Transverse colon (tissue), 4 donors: ENCODE measurements at places on chromosomes 1 and 21. TPM values are rescaled to one million over a fixed set of nuclear protein-coding genes. Genes with fewer than 3 reads are reported as not detected.
A peak's percentile ranks its signal among the peaks of the same experiment; 100 is the strongest.

GRCh38 chr1:56355918-56356317 is 223.4 kb downstream of the PLPP3 start:
- no peak for DNase-seq
- no peak overlapping the region for H3K27ac ChIP-seq
- no peaks in the 10 kb centered on the region for H3K4me1 ChIP-seq
- no peak overlapping the region for H3K4me3 ChIP-seq

DNA sequence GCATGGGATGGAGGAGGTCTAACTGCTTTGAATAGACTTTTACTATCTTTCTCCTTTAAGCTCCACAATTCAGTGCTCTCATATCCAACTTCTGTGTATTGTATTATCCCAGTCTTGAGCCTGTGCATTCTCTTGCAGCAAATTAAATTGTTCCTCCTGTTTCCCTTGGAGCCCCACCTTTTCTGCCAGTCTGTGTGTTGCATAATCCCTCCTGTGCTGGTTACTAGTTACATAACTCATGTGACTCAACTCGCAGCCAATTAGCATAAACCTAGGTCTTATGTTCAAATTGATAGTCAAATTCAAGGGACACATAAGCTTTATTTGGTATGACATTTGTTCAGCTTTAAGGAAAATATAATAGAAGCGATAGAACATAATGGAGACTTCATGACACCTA is 1863.5 kb downstream of the MRPL39 start:
- H3K4me3 ChIP-seq = no peak overlapping the region
- H3K36me3 ChIP-seq = no peaks in the 10 kb centered on the region
- no peak overlapping the region for H3K27ac ChIP-seq
- H3K4me1 ChIP-seq = no peaks in the 10 kb centered on the region

- H3K4me1 ChIP-seq = peaks cover 13% of the 10 kb centered on the region
- DNase-seq = peak; percentile 73
- H3K36me3 ChIP-seq = no peaks in the 10 kb centered on the region
- no peaks in the 10 kb centered on the region for H3K27me3 ChIP-seq
- H3K27ac ChIP-seq = peak overlapping the region; percentile 70
- H3K4me3 ChIP-seq = no peak overlapping the region
These were observed 68.3 kb downstream of the DHRS3 start for GRCh38 chr1:12549460-12550349.

GRCh38 chr1:107689159-107689558 is 275.8 kb downstream of the VAV3 start:
- DNase-seq = no peak
- no peaks in the 10 kb centered on the region for H3K36me3 ChIP-seq
- H3K27me3 ChIP-seq = no peaks in the 10 kb centered on the region
- H3K27ac ChIP-seq = peak overlapping the region; percentile 83
- peaks cover 14% of the 10 kb centered on the region for H3K4me1 ChIP-seq
- no peak overlapping the region for H3K4me3 ChIP-seq

DNA sequence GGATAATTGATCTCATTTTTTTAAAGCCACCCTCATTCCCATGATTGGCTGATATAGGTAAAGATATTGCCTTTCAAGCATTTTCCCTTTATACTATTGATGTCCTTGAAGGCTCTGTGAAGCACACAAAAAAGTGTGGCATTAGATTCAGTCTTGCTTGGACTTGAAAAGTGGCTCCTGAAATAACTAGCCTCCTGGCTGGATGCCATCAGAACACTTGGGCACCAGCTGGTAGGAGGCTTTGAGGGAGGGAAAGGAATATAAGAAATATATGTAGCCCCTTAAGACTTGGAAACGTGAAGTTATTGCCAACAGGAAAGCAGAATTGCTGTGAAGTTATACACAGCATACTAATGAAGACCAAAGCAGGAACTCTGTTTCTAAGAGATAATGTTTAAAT is 14.1 kb downstream of the MTR start:
- DNase-seq = no peak
- no peak overlapping the region for H3K27ac ChIP-seq
- peaks cover 16% of the 10 kb centered on the region for H3K36me3 ChIP-seq
- no peak overlapping the region for H3K4me3 ChIP-seq

GRCh38 chr1:33854091-33854490 is 9.8 kb upstream of the HMGB4 start:
- H3K4me3 ChIP-seq = no peak overlapping the region
- peaks cover 1% of the 10 kb centered on the region for H3K27me3 ChIP-seq
- no peak overlapping the region for H3K27ac ChIP-seq

GRCh38 chr21:31524140-31524539 is 135.4 kb upstream of the SOD1 start:
- no peaks in the 10 kb centered on the region for H3K27me3 ChIP-seq
- no peak overlapping the region for H3K27ac ChIP-seq
- no peak overlapping the region for H3K4me3 ChIP-seq

DNA sequence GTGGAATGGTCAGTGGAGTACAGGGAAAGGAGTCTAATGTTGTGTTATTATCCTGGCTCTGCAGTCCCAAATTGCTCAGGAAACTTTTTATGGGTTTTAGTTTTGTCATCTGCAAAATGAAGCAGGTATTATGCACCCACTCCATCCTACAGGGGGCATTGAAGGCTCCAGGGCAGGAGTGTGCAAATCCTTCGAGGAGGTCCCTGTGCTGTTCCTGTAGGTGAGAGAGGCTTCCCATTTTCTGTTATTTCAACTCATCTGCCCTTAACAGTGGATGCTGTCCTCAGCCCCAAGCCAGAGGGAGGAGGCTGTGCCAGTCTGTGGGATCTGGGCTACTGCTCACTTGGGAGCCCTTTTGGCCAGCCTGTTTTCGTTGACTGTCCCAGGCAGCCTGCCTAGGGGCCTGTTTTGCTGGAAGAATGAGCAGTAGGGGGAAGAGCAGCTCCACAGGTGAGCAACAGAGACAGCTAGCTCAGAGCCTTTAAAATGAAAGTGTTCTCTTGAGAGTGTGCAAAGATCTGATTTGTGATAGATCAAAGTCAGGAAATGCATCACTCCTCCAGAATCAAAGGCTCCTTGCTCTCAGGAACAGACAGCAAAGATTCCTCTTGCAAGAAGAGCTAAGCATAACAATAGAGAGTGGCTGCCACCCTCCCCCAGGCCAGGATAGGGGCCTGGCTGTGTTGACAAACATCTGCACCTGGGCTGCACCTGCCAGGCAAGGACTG is 317.6 kb upstream of the PROX1 start:
- DNase-seq = peak; percentile 37
- H3K4me1 ChIP-seq = peaks cover 29% of the 10 kb centered on the region
- no peak overlapping the region for H3K27ac ChIP-seq

GRCh38 chr1:219155135-219155534 is 18.5 kb upstream of the LYPLAL1 start:
- H3K4me3 ChIP-seq = no peak overlapping the region
- DNase-seq = no peak
- no peaks in the 10 kb centered on the region for H3K27me3 ChIP-seq
- H3K4me1 ChIP-seq = no peaks in the 10 kb centered on the region
- no peak overlapping the region for H3K27ac ChIP-seq

DNA sequence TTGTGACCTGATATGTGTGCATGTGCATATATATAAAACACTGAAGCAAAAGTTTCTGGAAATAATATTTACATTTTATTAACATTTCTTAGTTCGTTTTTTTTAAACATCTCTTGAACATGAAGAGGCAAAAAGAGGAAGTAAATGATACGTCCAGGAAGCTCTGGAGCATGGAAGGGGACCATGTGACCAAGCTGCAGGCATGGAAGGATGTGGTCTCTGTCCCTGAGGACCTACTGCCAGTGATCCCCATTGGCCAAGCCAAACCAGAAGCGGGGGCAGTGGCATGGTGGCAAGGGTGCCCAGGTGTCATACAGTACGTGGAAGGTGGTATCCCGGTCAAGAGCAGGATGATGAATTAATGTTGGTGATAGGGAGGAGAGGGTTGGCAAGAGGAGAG is 268.3 kb upstream of the PROX1 start:
- H3K4me1 ChIP-seq = no peaks in the 10 kb centered on the region
- H3K27ac ChIP-seq = no peak overlapping the region
- no peaks in the 10 kb centered on the region for H3K27me3 ChIP-seq
- no peak overlapping the region for H3K4me3 ChIP-seq
- H3K36me3 ChIP-seq = no peaks in the 10 kb centered on the region
- DNase-seq = no peak

GRCh38 chr21:42974832-42975820 is 764 bp downstream of the PKNOX1 start:
- peaks cover 18% of the 10 kb centered on the region for H3K4me1 ChIP-seq
- peak; percentile 66 for DNase-seq
- no peaks in the 10 kb centered on the region for H3K36me3 ChIP-seq
- peak overlapping the region; percentile 99 for H3K27ac ChIP-seq

DNA sequence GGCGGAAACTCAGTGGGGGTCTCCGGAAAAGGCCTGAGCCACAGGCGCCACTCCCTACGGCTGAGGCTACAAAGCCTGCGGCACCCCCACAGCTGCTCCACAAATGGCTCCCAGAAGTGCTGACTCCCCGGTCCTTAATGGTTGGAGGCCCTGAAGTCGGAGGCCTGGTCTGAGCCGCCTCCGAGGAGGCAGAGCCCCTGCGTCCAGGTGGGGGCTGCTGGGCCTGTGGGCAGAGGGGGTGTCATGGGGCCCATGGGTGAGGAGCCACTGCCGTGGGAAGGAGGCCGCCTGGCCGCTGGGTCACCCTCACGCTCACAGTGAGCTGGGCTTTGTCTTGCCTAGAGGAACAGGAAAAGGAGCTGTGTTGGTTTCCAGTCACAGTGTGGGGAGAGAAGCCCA is 12.4 kb upstream of the COL18A1 start:
- DNase-seq = no peak
- no peak overlapping the region for H3K27ac ChIP-seq
- H3K4me1 ChIP-seq = no peaks in the 10 kb centered on the region
- H3K27me3 ChIP-seq = no peaks in the 10 kb centered on the region
- H3K36me3 ChIP-seq = no peaks in the 10 kb centered on the region
- H3K4me3 ChIP-seq = no peak overlapping the region

DNA sequence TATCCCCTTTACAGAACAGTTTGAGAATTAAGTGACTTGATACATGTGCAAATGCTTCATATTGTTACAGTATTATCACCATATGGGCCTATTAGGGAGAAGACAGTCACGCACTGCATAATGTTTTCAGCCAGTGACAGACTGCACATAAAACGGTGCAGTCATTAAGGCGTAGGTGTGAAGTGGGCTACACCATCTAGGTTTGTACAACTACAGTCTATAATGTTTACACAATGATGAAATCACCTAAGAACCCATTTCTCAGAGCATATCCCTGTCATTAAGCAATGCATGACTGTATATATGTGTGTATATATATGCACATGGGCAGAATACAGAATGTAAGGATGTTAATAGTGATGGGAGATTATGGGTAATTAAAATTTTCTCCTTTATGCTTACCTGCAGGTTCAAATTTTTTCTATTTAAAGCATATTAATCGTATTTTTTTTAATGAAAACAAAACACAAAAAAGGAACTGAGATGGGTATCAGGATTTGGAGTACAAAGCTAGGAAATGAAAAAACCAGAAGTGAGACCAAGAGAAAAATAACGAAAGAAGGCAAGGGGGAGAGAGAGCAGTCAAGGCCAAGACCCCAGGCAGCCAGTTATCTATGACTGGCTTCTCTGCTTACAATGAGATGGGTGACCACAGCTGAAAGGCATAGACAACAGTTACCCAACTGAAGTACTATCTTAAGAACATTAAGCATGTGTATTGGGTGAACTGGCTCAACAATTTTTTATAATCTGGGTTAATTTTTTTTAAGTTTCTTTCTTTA is 122.9 kb upstream of the DAB1 start:
- H3K4me3 ChIP-seq = no peak overlapping the region
- no peaks in the 10 kb centered on the region for H3K36me3 ChIP-seq
- DNase-seq = no peak
- no peaks in the 10 kb centered on the region for H3K4me1 ChIP-seq

DNA sequence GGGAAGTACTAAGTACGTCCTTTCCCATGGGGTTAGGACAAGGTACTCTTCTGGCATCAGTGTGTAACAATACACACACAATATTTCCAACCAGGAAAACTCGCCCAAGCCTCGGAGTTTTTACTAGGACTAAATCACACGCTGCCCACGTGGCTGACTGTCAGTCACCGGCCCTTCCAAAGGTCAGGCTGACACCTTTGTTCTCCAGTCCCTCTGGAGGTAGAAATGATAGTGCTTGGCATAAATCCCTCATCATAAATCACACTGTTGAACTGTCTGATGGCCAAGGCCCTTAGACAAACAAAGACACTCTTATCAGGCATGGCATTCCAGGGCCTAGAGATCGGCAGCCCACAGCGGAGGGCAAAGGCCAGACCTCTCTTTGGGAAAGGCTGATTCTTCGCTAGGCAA is 16.9 kb upstream of the SLAMF9 start:
- no peaks in the 10 kb centered on the region for H3K27me3 ChIP-seq
- H3K36me3 ChIP-seq = no peaks in the 10 kb centered on the region
- H3K4me3 ChIP-seq = no peak overlapping the region
- DNase-seq = peak; percentile 88
- H3K4me1 ChIP-seq = peaks cover 14% of the 10 kb centered on the region
- H3K27ac ChIP-seq = peak overlapping the region; percentile 54

DNA sequence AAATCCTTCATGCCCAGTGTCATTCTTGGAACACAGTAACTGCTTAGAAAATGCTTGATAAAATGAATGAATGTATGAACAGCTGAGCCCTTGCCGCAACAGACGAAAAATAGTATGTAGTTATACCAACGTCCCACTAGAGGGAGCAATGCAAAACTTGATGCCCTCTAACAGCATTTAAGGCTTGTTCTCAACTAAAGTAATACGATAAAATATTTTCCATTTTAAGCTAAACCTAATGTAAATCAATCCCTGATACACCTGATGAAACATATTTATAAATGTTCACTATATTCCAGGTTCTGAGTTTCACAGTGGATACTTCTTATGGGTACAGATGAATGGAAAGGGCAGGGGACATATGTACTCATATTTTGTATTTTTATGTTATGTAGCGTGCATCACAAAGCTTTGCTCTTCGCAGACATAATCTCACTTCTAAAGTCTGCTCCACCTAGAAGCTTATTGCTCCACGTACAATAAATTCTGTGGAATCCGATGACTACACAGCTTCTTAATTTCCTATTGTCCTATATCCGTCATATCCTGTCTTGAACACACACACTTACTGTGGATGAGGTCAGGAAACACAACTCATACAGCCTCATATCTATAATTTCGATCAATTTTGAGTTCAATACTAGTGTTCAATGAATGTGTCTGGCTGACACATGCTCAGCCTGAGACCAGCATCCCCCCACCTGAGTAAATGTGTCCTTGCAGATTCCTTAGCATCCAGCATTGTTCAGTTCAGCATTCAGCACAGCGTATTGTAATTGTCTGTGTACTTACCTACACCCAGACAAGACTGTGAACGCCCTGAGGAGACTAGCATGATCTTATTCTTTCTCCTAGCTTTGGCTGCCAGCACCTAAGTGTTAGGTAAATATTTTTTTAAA is 4.4 kb upstream of the UTP25 start:
- H3K27me3 ChIP-seq = peaks cover 7% of the 10 kb centered on the region
- DNase-seq = no peak
- no peak overlapping the region for H3K4me3 ChIP-seq
- peaks cover 12% of the 10 kb centered on the region for H3K4me1 ChIP-seq
- H3K27ac ChIP-seq = peak overlapping the region; percentile 4

The GPR37L1 gene
- 0.55 TPM for total RNA-seq

The ASPM gene
- total RNA-seq = 13.9 TPM

The COL6A1 gene
- 580 TPM for total RNA-seq

The OSCP1 gene
- total RNA-seq = 1.2 TPM

The CLCA4 gene
- 1,108 TPM for total RNA-seq

The CYP4B1 gene
- 34.6 TPM for total RNA-seq

The PRAMEF17 gene
- total RNA-seq = not detected

The OR10K2 gene
- not detected for total RNA-seq

The E2F2 gene
- total RNA-seq = 11.6 TPM
